ENCODE measurements at places on chromosomes 2 and 18.
A peak's percentile ranks its signal among the peaks of the same experiment; 100 is the strongest.

- no peak for DNase-seq
Measured at GRCh38 chr2:213455316-213456008, 171.2 kb downstream of the SPAG16 start.

DNA sequence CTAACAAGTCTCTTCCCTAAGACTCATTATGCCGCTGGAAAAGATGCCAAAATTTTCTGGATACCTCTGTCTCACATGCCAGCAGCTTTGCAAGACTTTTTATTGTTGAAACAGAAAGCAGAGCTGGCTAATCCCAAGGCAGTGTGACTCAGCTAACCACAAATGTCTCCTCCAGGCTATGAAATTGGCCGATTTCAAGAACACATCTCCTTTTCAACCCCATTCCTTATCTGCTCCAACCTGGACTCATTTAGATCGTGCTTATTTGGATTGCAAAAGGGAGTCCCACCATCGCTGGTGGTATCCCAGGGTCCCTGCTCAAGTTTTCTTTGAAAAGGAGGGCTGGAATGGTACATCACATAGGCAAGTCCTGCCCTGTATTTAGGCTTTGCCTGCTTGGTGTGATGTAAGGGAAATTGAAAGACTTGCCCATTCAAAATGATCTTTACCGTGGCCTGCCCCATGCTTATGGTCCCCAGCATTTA, 26.3 kb downstream of the DHRS9 start:
- DNase-seq, result peak; percentile 96

DNA sequence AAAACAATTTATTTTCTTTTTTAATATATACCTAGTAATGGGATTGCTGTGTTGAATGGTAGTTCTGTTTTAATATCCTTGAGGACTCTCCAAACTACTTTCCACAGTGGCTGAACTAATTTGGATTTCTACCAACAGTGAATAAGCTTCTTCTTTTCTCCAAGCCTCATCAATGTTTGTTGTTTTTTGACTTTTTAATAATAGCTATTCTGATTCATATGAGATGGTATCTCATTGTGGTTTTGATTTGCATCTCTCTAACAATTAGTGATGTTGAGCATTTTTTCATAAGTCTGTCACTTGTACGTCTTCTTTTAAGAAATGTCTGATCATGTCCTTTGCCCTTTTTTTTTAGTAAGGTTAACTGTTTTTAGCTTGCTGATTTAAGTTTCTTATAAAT, 863.3 kb downstream of the CNTNAP5 start:
- DNase-seq, result no peak

- no peak for DNase-seq
Measured at GRCh38 chr2:238239543-238239862, 335 bp downstream of the HES6 start.

- no peak for DNase-seq
Measured at GRCh38 chr2:213034585-213034984, 116.8 kb downstream of the IKZF2 start.

DNA sequence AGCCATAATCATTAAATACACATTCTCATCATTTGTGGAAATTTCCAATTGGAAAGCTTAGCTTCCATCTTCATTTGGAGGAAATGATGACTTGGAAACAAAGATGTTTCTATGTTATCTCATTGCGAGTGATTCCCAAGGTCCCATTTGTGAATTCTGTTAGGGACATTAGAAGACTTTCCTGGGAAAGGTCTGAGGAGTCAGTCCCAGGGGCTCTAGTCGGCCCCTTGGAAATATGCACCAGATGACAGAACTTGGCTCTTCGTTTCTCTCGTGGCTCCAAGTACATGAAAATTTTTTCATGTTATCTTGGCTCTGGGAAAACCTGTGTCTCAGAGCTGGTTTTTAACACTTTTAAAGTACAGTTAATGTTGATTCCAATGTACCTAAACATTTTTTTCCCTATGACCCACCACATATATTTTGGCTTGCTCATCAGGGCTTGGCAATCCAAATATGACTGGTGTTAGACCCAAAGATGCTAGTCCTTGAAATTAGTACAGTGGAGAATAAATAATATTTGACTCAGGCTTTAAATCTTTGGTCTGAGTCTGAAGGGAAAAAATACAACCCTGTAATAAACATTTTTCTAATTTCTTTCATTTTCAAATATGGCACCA, 15.4 kb upstream of the CAVIN2 start:
- DNase-seq, result no peak

DNA sequence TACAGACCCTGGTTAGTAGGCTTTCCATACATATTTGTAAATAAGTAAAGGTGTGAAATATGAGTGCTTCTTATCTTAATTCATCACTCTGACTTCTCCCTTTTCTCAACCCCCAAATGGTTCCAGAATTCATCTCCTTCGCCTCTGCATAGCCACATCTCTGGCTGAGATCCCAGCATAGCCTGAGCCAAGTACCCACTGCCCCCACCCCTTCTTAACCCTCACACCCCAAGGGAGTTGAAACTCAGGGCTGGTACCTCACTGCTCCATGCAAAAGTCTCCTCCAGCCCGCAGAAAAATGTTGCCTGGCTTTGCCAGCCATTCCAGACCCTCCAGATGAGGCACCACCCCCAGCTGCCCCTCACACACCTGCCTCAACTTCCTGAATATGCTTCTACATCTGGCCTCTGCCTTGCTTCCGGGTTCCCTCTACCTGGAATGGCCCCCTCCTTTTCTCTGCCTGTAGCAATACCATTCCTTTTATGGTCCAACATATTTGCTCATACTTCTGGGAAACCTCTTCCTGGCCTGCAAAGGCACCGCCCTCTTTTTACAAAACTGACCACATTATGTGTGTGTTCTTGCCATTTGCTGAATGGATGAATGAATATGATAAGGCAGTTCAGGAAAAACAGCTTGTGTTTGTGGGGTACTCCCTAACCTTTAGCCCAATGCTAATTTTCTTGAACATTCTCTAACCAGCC, 112.8 kb downstream of the CELF4 start:
- no peak for DNase-seq

DNA sequence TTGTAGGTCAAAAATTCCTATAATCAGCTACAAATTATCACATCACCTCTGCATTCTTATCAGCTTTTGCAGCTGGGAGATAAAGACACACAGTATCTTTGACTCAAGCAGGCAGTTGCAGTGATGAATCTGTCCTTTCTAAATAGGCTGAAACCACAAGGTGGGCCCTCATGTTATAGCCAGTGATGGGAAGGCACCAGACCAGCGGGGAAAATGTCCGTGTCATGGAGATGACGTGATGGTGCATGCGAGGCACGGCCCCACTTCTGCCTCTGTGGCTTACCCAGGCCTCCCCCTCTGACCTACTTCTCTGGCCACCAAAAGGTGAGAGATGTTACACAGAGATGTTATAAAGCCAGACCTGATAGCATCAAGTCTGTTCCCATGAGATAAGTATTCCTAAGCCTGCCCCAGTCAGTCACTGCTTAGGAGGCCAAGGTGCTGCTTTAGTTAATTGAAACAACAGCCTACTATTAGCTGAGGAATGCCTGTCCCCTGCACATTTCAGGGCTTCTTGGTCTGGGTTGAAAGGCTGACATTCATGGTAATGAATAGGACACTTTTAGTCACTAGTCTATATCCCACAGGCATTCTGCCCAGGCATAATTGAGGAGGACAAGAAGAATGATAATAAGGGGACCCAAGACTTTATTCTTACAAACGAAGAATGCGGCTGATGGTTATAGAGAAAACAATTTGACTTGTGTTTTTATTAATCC, 327.9 kb downstream of the LPIN1 start:
- DNase-seq, result no peak

- DNase-seq, result no peak
Measured at GRCh38 chr2:171919453-171919852, 2.8 kb upstream of the HAT1 start.

- no peak for DNase-seq
Measured at GRCh38 chr18:36501100-36501499, 203.6 kb downstream of the FHOD3 start.

DNA sequence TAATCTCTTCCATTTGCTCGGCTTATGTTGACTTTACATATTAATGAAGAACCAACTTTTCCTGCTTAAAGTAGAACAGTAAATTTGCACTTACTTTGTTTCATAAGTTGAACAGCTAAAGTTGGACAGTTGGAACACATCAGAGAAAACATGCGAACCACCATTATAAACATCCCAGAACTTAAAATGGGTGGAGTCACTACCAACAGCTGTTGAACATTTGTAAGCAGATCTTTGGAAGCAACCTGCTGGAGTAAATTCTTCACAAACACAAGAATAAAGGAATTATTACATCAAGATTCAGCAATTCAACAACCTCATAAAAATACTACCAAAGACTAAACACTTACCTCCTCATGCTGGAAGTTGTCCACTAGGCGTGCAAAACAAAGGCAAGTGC, 96.4 kb upstream of the DNER start:
- DNase-seq, result no peak

GRCh38 chr2:53519918-53520841, 247.4 kb upstream of the CHAC2 start:
- peak; percentile 73 for DNase-seq

GRCh38 chr2:177625744-177626650, 233.4 kb downstream of the AGPS start:
- peak; percentile 79 for DNase-seq

- peak; percentile 54 for DNase-seq
Measured at GRCh38 chr2:236659758-236660150, 90.1 kb downstream of the ACKR3 start.

- DNase-seq, result no peak
Measured at GRCh38 chr18:22066083-22066485, 103.3 kb upstream of the GATA6 start.

- no peak for DNase-seq
Measured at GRCh38 chr2:40367032-40367431, 84.9 kb downstream of the SLC8A1 start.

- no peak for DNase-seq
Measured at GRCh38 chr2:238502956-238503791, 76.4 kb downstream of the ASB1 start.

DNA sequence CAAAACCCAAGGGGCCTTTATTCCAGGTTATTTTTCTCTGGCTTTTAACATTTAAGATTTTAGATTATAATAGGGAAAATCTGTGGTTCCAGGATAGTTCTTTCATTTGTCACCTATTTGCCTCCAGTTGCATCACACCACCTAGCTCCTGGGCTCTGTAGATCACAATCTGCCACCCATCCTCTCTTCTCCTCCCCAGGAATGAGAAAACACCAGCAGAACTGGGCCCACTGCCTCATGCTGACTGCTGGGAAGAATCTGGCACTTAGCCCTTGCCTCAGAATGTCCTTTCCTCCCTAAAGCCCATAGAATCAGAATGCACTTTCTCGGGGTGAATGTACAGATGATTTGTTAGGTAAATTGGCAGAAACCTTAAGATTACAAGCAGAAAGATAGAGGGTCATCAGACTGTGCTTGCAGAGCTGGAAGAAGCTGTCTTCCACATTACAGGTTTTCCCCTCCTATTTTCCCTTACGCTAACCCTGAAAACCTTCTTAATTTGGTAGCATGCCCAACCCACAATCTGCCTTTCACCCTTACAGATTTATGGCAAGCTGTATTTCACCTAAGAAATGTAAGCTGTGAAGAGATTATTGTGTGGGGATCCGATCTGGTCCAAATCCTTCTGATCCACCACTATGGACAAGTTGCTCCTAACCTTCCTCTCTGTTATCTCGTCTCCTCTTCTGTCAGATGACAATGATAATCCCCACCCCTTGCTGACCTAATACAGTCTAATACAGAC, 72.6 kb downstream of the LRRC30 start:
- peak; percentile 75 for DNase-seq

- DNase-seq, result no peak
Measured at GRCh38 chr2:130831356-130831755, 5.4 kb upstream of the ARHGEF4 start.

GRCh38 chr2:234047361-234047760, 3.1 kb upstream of the SPP2 start:
- no peak for DNase-seq

DNA sequence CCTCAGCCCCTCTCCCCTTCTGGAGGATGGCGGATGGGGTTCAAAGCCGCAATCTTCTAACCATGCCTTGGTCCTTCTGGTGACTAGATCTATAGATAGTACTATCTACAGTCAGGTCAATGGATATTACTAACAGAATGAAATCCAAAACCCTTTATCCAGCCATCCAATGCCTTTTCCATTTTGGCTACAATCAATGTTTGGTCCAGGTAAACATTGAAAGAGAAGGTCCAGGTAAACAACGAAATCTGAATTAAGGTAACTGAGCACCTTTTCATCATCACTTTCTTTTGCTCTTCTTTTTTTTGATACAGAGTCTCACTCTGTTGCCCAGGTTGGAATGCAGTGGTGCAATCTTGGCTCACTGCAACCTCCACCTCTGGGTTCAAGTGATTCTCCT, 9.7 kb downstream of the PPP4R3B start:
- no peak for DNase-seq

DNA sequence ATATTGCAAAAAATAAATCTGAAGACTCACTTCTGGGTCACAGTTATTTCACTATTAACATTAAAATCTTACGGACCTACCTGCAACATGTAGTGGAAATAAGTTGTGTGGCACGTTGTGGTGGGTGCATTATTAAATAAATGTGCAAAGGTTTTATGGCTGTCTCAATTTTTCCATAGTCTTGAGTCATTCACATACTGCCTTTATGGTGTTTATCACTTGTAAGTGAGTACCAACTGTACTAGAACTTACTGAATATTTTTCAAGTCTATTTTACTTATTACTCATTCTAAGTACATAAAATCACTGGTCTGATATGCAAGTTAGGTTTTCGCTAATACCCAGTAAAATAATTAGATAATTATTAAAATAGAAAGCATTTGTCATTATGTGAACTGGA, 47.6 kb upstream of the SLC30A6 start:
- DNase-seq, result no peak

GRCh38 chr2:127277028-127277427, 16.9 kb downstream of the ERCC3 start:
- no peak for DNase-seq

GRCh38 chr2:48356701-48357325, 173.1 kb upstream of the STON1 start:
- DNase-seq, result no peak

DNA sequence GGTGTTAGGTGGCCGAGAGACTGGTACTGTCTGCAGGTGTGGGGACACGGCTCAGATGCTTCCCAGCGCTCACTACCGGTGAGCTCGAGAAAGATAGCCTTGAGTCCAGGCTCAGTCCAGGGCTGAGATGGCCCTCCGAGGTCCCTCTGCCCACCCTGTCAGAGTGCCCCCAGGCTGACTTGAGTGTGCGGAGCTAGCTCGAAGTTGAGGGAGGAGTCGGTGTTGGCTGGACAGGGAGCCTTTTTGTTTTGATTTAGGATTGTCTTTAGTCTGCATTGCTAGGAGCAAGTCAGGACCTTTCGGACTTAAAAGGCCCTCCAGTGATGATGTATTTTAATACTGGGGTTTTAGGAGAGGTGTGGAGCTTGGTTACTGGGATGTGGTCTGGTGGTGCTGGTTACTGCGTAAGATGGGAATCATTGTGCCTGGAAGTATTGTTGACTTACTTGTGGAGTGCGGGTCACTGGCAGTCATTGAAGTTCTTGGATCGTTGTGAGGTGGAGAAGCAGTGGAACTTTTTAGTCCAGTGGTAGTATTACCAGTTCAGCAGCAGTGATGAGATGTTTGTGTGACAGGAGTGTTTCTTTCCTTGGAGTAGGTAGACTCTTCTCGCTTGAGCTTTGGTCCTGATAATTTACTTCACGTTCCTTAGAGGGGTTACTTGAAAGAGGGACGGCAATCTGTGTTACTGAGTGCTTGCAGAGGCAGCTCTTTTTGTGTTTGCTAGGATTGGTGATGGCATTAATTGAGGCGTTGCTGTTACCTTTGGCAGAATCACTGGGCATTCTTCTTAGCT, 633 bp downstream of the KIAA1328 start:
- DNase-seq, result no peak

All from retinal pigment epithelial cell (primary cell).